ENCODE measurements at places on chromosomes 2 and 18.

GRCh38 chr2:70357684-70358071 lies 55.8 kb upstream of the FAM136A start:
- no peak for DNase-seq

DNA sequence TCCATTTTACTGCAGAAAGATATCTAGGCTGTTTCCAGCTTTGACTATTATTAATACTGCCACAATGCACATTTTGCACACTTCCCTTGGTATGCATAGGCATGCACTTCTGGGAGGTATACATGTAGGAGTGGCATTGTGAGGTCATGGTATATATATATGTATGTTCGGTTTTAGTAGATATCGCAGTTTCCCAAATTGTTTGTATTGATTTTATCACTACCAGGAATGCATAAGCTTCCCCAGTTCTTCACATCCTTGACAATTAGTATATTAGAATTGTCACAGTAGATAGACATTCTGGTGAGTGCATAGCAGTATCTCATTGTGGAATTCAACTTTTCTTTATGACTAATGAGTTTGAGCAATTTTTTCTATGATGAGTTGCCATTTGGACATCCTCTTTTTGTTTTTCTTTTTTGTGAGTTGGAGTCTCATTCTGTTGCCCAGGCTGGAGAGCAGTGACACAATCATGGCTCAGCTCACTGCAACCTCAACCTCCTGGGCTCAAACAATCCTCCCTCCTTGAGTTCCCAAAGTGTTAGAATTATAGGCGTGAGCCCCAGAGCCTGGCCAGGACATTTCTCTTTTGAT lies 4.2 kb upstream of the GRB14 start:
- no peak for DNase-seq

DNA sequence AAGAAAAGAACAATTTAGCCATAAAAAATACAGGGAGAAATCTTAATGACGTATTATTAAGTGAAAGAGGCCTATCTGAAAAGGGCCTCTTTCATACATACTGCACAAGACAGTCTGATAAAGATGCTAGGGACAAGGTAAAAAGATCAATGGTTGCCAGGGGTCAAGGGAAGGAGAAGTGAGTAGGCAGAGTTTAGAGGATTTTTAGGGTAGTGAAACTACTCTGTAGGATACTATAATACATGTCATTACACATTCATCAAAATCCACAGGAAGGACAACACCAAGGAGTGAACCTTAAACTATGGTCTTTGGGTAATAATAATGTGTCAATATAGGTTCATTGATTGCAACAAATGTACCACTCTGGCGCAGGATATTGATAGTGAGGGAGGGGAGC lies 289.3 kb downstream of the FSIP2 start:
- DNase-seq = no peak

DNA sequence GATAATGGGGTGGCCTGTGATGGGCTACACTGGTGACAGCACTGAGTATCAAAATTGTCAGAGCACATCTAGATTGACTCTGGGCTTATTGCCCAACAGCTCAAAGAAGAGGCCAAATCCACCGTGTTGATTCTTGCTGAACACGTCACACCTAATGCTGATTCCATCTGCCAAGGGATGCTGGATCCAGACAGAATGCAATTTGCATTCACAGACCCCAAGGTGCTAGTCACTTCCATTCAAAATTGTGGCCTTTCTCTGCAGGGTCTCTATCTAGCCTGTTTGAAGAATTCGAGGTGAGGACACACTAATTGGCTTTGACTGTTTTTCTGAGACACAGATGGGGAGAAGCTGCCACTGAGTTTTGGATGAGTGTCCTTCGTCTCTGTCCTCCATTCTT lies 13.5 kb upstream of the GPR39 start:
- no peak for DNase-seq

DNA sequence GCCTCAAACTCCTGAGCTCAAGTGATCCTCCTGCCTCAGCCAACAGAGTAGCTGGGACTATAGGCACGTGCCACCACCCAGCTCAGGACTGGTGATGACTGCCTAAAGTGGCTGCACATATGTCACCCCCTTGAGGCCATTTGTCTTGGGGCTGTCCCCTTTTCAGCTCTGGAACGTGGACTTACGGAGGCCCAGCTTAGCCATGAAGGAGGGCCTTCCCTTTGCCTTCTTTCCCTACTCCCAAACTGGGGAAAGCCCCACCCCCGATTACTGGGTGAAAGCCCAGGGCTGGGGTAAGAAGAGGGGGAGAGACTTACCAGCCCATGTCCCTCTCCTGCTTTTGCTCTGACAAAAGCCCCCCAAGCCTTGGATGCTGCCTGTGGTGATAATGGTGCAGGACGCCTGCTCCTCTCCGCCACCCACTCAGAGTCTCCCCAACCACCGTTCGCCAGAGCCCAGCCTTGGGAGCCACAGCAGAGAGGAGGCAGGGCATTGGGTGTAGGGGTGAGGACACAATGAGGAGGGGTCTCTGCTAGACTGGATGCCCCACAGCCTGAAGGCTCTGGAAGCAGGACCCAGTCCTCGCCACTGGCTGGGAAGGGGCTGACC lies 2.5 kb upstream of the DUSP2 start:
- peak; percentile 67 for DNase-seq

DNA sequence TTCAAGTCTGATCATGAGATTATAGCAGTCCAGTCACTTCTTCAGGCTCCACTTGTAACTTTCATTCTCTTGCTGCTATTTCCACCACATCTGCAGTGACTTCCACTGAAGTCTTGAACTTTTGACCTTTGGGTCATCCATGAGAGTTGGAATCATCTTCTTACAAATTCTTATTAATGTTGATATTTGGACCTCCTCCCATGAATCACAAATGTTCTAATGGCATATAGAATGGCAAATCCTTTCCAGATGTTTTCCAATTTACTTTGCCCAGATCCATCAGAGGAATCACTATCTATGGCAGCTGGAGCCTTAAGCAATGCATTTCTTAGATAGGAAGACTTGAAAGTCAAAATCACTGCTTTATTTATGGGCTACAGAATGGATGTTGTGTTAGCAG lies 159.4 kb downstream of the LTBP1 start:
- DNase-seq = no peak

DNA sequence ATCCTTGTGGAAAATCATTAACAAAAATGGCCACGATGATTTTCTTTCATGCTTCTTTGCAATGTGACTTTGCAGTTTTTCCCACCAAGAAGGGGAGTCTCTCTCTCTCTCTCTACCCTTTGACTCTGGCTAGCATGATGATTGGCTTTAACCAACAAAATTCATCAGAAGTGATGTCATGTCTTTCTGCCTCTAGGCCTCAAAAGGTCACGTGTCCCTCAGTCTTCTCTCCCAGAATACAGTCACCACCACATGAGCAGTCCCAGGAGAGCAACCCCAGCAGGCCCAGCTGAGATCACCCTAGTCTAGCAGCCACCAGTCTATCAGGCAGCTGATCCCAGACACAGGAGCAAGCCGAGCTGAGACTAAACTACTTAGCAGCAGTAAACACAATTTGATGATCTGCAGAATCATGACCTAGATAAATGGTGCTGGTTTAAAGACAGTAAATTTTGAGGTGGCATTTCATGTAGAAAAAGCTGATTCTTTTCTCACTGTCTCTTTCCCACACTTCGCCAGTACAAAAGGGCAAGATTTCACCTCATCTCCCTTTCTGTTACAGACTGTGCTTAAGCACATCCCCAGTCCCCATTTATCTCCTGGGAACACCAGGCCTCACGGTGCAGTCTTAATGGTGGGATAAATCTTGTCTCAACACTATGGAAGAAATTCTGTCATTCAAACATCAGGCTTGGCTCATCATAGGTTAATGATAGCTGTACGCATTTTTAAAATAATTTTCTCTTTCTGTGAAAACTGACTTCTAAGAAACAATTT lies 132.7 kb downstream of the SCG2 start:
- DNase-seq = no peak

DNA sequence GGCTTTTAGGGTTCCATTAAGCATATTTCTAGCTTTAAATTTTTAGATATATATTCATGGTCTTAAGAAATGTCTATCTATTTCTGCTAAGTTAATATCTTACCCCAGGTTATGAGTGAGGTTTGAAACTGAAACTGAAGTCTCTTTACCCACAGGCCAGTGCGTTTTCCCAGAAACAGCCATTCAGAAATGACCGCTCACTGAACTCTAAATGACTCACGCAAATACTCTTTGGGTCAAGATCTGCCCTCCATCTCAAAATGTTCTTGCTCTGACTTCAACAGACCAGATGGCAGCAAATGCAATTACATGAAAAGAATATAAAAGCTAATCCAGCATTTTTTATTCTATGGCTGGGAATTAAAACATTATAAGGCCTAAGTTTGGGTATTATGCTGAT lies 315.2 kb downstream of the TDRD15 start:
- no peak for DNase-seq

DNA sequence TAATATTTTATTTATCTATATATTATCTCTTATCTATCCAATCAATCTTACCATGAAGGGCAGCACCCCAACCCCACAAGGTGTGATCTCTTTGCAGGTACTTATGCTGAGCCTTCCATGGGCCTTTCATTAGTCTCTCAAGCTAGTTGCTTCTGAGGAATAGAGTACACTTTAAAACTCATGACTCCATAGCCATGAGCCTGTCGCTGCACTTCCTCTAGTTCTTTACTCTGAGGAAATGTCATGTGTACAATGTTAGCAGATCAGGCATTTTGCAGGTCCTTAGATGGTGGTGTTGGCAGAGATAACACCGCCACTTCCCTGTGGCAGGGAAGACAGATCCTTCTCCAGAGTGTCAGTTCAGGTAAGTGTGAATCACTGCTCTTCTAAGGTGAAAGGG lies 29.5 kb upstream of the STAT4 start:
- DNase-seq = no peak

DNA sequence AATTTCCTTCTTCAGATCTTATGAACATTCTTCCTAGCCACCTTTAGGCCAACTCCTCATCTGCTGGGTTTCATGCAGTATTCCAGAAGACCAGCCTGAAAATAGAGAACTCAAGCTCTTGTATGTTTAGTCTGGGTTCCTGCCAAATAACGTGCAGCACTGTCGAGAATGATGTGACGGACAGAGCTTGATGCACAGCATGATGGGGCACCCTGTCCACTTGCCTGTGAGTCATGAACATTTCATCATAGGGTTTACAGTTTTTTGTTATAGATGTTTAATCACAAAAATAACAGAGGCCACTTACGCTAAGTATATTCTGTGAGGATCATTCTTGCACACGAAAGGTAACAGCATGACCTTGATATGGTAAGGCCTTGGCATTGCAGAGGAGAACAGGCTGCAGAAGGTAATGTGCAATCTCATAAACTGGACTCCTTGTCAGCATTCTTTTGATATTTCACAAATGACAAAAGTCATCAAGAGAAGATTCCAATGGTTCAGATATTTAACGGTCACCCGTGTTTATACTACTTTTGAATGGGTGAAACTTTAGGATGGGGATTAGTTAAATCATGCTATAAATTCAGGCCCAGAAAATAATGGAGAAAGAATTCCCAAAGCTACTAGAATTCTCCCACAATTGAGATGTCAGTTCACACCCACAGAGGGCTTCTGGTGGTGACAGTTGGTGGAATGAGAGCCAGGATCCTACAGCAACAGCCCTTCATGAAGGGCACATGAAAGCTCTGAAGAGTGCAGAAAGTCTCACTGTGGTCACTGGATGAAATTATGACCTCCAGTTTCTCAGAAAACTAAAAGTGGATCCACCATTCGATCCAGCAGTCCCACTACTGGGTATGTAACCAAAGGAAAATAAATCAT lies 396.1 kb upstream of the RAB12 start:
- DNase-seq = no peak

DNA sequence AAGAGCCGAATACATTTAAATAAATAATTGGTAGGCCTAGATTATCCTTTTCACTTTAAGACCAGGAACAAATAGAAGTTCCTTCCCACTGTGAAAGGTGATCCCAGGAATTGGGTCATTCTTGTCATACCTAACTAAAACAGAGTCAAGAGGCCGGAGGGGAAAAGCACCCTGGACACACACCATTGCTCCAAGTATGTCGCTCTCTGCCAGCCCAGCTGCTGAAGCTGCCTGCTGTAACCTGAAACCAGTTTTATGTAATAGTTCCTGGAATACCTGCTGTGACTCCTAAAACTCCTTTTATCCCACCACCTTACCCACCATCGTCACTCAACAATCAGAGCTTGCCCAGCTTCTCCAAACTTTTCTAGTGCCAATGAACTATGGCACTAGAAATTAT lies 217.1 kb downstream of the PTPRM start:
- DNase-seq = no peak

GRCh38 chr2:20514596-20515269 lies 67.9 kb downstream of the RHOB start:
- no peak for DNase-seq

- no peak for DNase-seq
These were observed 67.5 kb downstream of the ATP9B start for GRCh38 chr18:79136742-79137141.

DNA sequence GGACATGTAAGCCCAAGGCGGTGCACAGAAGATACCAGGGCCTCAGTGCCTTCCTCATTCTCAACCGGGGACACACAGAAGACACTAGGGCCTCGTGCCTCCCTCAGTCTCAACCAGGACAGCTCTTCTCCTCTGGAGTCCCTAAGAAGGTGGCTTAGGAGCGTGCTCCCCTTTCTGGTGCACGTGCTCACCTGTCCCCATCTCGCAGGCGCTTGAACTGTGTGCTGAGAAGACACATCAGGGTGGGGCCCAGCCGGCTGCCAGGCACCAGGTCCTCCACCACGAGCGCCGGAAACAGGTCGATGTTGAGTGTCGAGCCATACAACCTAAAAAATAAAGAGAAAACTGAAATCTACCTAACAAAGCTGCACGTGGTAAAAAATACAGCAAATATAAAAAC lies 99.9 kb downstream of the PXDN start:
- DNase-seq = no peak

DNA sequence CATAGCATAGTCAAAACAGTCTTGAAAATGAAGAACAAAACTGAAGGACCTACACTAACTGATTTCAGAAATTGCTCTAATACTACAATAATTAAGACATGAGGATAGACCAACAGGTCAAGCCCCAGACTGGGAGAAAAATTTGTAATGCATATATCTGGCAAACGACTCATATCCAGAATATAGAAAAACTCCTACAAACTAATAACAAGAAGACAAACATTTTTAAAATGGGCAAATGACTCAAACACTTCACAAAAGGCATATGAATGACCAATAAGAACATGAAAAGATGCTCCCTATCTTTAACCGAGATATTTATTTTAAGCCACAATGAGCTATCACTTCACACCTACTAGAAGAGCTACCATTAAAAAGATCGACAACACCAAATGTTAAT lies 14.2 kb downstream of the TGFBRAP1 start:
- DNase-seq = no peak

DNA sequence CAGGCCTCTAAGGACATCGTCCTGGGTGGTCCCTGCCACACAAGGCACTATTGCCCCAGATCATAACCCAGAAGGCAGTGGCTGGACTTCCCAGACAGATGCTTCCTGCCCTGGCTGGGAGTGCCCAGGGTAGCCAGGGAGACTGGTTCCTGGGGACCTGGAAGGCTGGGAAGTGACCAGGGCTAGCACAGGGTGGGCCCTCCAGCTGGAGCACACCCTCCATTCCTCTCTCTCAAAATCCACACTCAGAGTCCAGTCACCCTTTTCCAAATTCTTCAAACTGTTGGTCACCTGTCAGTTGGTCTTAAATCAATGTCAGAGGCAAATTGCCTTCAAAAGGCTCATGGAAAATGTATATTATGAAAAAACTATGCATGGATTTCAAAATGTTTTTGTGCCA lies 11.6 kb upstream of the TUBB6 start:
- no peak for DNase-seq

Data from activated CD4-positive, alpha-beta T cell treated with anti-CD3 and anti-CD28 coated beads, Interleukin-2, amount 50 U/mL, for 48 hours (primary cell).